AG04449 (cell line): ENCODE measurements at places on chromosomes 12 and 14.

- no peak for DNase-seq
Measured at GRCh38 chr14:104843006-104843405, 22.1 kb upstream of the CEP170B start.

DNA sequence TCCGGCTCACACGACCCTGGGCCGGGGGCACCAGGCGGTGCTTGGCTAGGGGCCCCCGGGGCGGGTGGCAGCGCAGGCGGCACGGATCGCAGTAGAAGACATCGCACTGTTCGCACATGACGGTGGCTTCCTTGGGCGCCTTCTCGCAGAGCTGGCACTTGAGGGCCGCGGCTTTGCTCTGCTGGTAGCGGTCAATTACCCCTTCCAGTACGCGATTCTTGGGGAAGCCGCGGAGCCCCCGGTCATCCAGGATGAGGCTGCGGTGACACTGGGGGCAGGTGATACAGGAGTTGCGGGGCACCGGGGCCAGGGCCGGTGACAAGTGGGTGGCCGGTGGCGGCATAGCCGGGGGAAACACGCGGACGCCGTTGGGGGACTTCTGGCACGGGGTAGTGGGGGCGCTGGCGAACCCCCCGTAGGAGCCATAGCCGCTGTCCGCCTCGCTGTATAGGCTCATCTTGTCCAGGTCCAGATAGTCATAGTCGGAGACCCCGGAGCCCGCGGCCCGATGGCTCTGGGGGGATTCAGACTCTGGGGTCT lies 553 bp downstream of the TRIM9 start:
- DNase-seq: no peak

GRCh38 chr14:22059201-22059600 lies 385.6 kb upstream of the OR4E1 start:
- no peak for DNase-seq

DNA sequence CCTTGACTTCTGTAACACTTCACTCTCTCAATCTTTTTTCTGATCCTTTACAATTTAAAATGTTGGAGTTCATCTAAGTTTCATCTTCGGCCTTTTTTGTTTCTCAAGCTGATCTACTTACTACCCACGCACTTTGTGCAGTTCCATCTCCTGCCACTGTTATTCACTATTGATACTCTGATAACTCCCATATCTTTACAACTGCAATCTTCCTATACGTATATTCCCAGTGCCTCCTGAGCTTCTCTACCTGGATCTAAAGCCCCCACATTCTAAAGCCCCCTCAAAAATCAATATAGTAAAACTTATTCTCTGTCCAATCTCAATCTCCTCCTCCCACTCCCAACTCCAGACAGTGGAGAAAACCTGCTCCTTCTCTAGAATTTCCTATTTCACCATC lies 5.9 kb downstream of the ATG2B start:
- DNase-seq: no peak

- DNase-seq: no peak
Measured at GRCh38 chr14:51472881-51473280, 178.8 kb upstream of the FRMD6 start.

- DNase-seq: no peak
Measured at GRCh38 chr14:24289649-24290280, 9.8 kb downstream of the DHRS1 start.
